ENCODE measurements at places on chromosomes 7 and 10.

- DNase-seq = no peak
Observed at GRCh38 chr10:26391701-26392695, 46.1 kb upstream of the APBB1IP start.

GRCh38 chr10:59382831-59383295, 20.5 kb upstream of the FAM13C start:
- DNase-seq = no peak

DNA sequence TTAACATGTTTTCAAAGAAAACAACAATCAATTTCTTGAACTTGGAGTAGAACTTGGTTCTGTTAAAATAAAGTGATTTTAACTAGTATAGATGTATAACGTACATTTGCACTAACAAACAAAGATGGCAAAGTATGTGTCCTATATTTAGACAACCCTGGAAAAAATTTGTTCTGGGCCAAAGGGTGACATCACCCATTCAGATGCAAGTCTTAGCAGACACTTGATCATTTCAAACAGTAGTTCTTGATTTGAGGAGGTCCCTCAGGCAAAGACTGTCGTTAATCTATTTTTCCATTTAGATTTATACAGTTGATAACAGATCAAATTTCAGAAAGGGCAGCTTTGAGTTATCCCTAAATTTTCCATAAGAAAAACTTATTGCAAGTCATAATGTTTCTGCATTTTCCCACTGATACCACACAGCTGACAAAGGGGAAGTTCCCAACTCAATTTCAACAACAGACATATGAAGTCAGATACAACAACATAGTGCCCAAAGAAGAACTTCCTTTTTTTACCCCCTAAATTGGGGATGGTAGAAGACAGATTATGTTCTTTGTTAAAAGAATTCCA, 5.2 kb downstream of the NMT2 start:
- no peak for DNase-seq

GRCh38 chr7:65239707-65240352, 133.8 kb upstream of the ZNF92 start:
- DNase-seq = peak; percentile 4

DNA sequence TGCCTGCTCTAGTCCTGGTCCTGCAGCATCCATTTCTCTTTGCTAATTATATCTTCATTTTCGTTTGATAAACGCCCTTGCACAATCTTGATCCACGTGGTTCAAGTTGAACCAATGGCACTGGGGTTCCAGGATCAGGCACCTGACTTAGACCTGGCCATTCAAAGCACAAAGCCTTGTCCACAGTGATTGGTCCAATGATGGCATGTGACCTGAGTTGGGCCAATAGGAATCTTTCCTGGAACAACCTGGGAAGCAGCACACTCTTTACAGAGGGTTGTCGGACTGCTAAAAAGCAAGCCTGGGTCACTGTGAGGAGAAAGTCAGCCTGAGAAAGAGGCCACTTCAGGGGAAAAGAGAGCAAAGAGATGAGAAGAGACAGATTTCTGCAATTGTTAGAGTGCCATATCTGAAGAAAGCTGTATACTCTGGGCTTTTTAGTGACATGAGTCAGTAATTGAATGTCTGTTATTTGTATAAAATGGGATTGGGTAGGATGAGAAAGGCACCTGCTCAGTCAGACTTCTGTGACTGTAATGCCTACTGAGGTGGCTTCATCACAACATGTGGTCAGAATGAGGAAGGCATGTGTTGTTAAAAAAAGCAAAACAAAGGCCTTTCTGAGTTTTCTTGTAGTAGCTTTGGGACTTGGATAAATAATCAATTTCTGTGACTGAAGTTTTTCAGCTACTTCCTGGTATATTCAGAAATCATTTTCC, 4.4 kb upstream of the STEAP4 start:
- DNase-seq = no peak

- peak; percentile 78 for DNase-seq
Observed at GRCh38 chr7:82204694-82205093, 238.9 kb downstream of the CACNA2D1 start.

DNA sequence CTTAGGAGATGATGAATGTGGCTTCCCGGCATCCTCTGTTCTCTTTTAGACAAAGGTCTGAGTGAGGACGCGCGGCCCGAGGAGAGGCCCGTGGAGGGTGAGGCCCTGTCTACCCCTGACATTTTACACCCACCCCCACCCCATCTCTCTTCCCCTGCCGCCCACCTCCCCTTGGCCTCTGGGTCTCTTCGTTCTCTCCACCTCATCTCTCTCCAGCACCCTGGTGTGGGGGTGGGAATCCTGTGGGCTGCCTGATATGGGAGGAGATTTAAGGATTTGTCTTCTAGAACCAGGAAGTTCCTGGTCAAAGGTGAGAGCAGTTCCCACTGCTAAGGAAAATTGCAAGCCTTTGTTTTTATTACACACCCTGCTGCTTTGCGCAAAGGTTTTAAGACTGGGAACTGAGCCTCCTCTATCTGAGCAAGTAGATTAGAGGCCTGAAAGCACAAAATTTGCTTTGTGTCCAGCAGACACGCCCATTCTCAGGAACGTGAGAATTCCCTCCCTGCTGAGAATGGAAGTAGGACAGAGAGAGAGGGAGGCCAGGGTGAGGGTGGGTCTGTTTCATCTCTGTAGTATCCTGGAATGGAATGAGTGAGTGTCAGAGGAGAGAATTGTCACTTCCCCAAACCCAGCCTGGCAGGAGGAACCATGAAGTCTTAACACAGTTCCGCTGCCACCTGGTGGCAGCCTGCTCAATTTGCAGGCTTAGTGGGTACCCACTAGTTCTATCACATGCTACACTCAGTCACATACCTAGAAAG, 91.2 kb downstream of the GTF2IRD1 start:
- DNase-seq = peak; percentile 58

DNA sequence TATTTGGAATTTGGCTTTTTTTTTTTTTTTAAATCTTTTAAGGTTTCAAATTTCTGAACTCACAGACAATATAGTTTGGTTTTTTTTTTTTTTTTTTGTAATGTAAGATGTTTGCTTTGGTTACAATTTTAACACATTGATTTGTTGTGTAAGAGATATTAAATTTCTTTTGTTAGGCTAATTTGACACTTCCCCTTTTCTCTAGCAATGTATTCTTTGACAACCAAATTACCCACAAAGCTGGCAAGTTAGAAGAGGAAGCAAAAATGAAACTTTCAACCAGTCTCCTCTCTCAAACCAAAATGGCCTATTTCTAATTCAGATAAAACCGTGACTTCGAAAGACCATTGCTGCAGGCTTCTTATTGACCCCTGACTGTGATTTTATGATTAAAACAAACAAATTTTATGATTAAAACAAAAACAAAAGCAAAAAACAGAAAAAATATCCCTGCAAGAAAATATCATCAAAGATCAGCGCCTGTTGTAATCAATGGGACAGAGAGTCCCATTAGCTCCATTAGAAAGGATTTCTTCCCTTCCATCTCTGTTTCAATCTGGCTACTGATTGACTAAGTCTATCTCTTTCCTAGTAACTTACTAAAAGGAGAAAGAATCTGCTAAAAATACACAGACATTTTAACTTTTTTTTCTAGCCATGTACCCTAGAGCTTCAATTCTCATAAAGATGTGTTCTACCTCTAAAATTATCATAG, 489.2 kb downstream of the MDFIC start:
- DNase-seq = no peak

DNA sequence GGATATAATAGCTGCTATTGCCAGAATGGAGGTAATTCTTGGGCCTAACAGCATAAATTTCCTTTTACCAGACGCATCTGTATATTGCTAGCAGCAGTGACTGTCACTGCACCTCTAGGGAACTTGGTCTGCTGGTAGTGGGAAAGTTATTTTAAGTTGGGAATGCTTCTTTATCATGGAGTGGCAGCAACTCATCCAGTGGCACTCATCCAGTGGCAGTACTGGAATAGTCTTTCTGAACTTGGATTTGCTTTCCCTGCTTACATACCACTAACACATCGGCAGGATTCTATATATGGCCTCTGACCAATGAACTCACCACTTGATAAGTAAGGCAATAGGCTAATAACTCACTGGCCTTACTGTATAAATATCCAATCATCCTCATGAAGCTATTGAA, 22.0 kb upstream of the ICA1 start:
- no peak for DNase-seq

DNA sequence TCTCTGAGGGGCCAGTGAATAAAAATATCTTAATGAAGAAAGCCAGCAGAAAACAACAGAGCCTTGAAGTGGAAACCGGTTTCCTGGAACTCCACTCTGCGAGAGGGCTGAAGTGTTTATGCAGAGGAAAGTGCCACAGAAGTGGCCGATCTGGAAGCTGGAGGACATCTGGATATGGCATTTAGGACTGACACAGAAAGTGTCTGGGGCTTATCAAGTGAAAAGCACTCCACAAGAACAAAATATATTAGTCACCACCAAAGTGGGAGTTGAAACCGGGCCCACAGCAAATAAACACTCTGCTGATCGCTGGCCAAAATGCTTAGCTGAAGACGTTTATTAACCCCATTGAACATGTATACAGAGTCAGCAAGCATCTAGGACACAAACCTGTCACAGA, 7.8 kb downstream of the NOD1 start:
- DNase-seq = peak; percentile 51

- peak; percentile 68 for DNase-seq
Observed at GRCh38 chr7:55432939-55433784, 68.0 kb downstream of the LANCL2 start.

GRCh38 chr10:4059471-4060138, 274.6 kb upstream of the KLF6 start:
- no peak for DNase-seq

DNA sequence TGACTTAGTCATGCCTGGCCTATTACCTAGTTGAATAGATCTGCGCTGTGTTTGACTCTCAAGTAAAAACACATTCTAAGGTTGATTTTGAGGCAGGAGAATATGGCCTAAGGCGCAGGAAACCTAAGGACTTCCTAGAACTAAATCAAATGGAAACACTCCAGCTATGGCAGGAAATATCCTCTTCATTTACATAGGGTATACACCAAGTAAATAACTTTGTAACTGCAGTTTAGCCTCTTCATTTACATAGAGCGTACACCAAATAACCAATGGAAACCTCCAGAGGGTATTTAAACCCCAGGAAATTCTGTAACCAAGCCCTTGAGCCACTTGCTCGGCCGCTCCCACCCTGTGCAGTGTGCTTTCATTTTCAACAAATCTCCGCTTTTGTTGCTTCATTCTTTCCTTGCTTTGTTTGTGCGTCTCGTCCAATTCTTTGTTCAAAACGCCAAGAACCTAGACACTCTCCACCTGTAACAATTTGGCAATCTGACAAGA, 35.6 kb upstream of the XRCC2 start:
- DNase-seq = no peak

DNA sequence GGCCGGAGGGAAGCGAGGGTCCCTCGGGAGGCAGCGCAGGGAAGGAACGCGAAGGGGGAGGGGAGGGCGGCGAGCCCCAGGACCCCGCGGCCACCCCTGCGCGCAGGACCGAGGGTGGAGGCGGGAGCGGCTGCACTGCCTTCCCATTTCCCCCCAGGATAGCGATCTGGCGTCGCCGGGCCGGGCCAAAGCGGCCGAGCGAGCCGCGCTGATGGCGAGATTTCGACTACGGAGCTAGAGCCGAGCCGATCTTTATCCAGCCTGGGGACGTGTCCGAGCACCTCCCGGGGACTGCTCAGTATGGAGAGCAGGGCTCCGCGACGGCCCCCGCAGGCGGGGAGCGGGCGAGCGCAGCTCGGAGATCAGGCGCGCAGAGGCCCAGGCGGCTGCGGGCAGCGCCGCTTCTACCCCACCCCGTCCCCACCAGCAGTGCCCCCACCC, 590 bp upstream of the CRTAC1 start:
- DNase-seq = no peak

DNA sequence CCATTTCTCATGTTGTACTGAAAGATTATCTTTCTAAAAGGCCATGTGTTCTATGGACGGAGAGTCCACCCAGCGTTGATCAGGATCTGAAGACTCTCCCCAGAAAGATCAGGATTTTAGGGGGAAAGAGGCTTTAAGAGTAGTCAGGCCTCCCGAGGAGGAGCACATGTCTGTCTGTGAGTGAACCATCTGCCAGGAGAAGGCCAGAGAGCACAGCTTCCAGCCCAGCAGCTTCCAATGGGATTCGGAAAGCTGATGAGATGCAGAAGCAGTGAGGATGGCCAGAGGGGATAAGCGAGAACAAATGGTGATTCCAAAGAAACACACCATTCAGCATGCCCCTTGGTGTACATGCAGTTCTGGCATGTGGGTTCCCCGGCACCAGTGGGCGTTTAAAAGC, 88.5 kb upstream of the TCERG1L start:
- DNase-seq = no peak

DNA sequence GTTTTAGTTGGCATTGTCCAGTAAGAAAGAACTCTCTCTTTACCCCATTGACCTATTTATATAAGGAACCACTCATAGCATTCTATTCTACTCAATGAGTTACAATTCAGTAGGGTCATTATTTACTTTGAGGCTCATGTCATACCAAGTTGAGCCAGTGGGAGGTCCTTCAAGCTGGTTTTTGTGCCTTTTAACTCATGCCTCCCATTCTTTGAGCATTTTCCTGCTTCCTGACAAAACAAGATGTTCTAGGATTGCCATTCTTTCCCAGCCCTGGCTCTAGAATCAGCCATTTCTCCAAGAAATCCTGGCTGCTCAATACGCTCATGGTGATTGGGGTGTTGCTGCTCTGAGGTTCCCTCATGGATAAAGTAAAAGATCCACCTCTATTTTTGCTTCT, 250.1 kb downstream of the ABCA13 start:
- peak; percentile 19 for DNase-seq

Measured in ELR (cell line).